Metanephros (tissue), 2 donors: ENCODE measurements at places on chromosomes 2 and 18. TPM values are rescaled to one million over a fixed set of nuclear protein-coding genes. Genes with fewer than 3 reads are reported as not detected.

The HDHD2 gene
- 35.4 TPM for total RNA-seq

The RSAD2 gene
- 7.2 TPM for total RNA-seq

The XIRP2 gene
- 16.2 TPM for total RNA-seq

The DNER gene
- total RNA-seq, result 44.3 TPM

The RNU2-63P gene
- total RNA-seq, result 29.7 TPM

The PXDN gene
- 210 TPM for total RNA-seq

The LOXHD1 gene
- total RNA-seq, result 2.2 TPM

The KANSL1L gene
- total RNA-seq, result 86.6 TPM

The MROH2A gene
- 0.53 TPM for total RNA-seq

The ALPI gene
- total RNA-seq, result not detected

The TEKT4 gene
- 0.29 TPM for total RNA-seq

The STON1 gene
- total RNA-seq, result 32.5 TPM

The KCNJ13 gene
- 1.8 TPM for total RNA-seq

The MEP1B gene
- not detected for total RNA-seq

The USP34 gene
- 150 TPM for total RNA-seq

The ANKMY1 gene
- 13.9 TPM for total RNA-seq

The REEP1 gene
- total RNA-seq, result 6.5 TPM

The CRYBA2 gene
- not detected for total RNA-seq

The MAB21L4 gene
- 0.35 TPM for total RNA-seq

The LYG2 gene
- not detected for total RNA-seq

The MC2R gene
- total RNA-seq, result not detected

The PGAP1 gene
- 31.6 TPM for total RNA-seq

The UGT1A4 gene
- 0.29 TPM for total RNA-seq

The PLCD4 gene
- 6.7 TPM for total RNA-seq

The RAX gene
- total RNA-seq, result not detected

The FTCDNL1 gene
- 1.8 TPM for total RNA-seq

The OTOS gene
- not detected for total RNA-seq

The PTPRN gene
- 0.88 TPM for total RNA-seq

The COL6A3 gene
- total RNA-seq, result 455 TPM

The CACNB4 gene
- 15.1 TPM for total RNA-seq

The MRO gene
- total RNA-seq, result 1.2 TPM

The TFCP2L1 gene
- 68.4 TPM for total RNA-seq

The IL36G gene
- not detected for total RNA-seq

The SCN9A gene
- 5.0 TPM for total RNA-seq

The OTOF gene
- total RNA-seq, result 1.4 TPM

The RBKS gene
- 6.1 TPM for total RNA-seq

The DSG4 gene
- not detected for total RNA-seq

The CCDC138 gene
- total RNA-seq, result 9.3 TPM

The RND3 gene
- 40.0 TPM for total RNA-seq

The TRIM43 gene
- 0.18 TPM for total RNA-seq

The ATOH8 gene
- total RNA-seq, result 24.5 TPM

The SLC30A3 gene
- total RNA-seq, result 2.2 TPM

The IL37 gene
- total RNA-seq, result not detected

The POTEE gene
- not detected for total RNA-seq

The CKAP2L gene
- total RNA-seq, result 8.2 TPM

The CD8A gene
- total RNA-seq, result 0.47 TPM

The AUP1 gene
- 68.7 TPM for total RNA-seq

The SCTR gene
- total RNA-seq, result 3.7 TPM

The SSB gene
- total RNA-seq, result 64.9 TPM

The FEV gene
- 1.3 TPM for total RNA-seq

The TCF23 gene
- 0.35 TPM for total RNA-seq

The LYPD6B gene
- total RNA-seq, result 13.0 TPM

The HES6 gene
- total RNA-seq, result 6.5 TPM

The HOXD10 gene
- 86.1 TPM for total RNA-seq

The BOLL gene
- 0.23 TPM for total RNA-seq

The DSC3 gene
- 1.6 TPM for total RNA-seq

The LINC00305 gene
- 0.64 TPM for total RNA-seq

The IL36A gene
- total RNA-seq, result not detected

The STEAP3 gene
- total RNA-seq, result 9.1 TPM

The CAPN13 gene
- 2.0 TPM for total RNA-seq
